ENCODE measurements at places on chromosomes 4 and X. TPM values are rescaled to one million over a fixed set of nuclear protein-coding genes. Genes with fewer than 3 reads are reported as not detected.

The CFP gene
- total RNA-seq = 1.8 TPM

The HSFX3 gene
- total RNA-seq = 0.49 TPM

The ARX gene
- not detected for total RNA-seq

The OTUD4 gene
- 40.3 TPM for total RNA-seq

GRCh38 chr4:151163855-151164254, 64.4 kb downstream of the RPS3A start:
- DNase-seq = no peak
- no peaks in the 10 kb centered on the region for H3K27me3 ChIP-seq
- H3K36me3 ChIP-seq = peaks cover 6% of the 10 kb centered on the region
- H3K27ac ChIP-seq = no peak overlapping the region
- no peak overlapping the region for H3K4me3 ChIP-seq
- no peaks in the 10 kb centered on the region for H3K4me1 ChIP-seq

GRCh38 chr4:48570646-48571220, 80.7 kb downstream of the ZAR1 start:
- no peaks in the 10 kb centered on the region for H3K4me1 ChIP-seq
- DNase-seq = no peak
- no peak overlapping the region for H3K4me3 ChIP-seq
- H3K36me3 ChIP-seq = peaks cover 4% of the 10 kb centered on the region
- no peak overlapping the region for H3K27ac ChIP-seq

- peaks cover 32% of the 10 kb centered on the region for H3K4me1 ChIP-seq
- no peaks in the 10 kb centered on the region for H3K27me3 ChIP-seq
- peak overlapping the region; percentile 27 for H3K4me3 ChIP-seq
- no peak for DNase-seq
Measured at GRCh38 chr4:94208266-94208665, 601 bp downstream of the SMARCAD1 start.

GRCh38 chrX:46500054-46500453, 45.2 kb downstream of the ZNF674 start:
- H3K27me3 ChIP-seq = no peaks in the 10 kb centered on the region
- no peak for DNase-seq
- no peak overlapping the region for H3K4me3 ChIP-seq

GRCh38 chr4:37522996-37523395, 163.2 kb downstream of the RELL1 start:
- DNase-seq = no peak
- no peak overlapping the region for H3K27ac ChIP-seq
- no peaks in the 10 kb centered on the region for H3K27me3 ChIP-seq
- H3K36me3 ChIP-seq = no peaks in the 10 kb centered on the region

DNA sequence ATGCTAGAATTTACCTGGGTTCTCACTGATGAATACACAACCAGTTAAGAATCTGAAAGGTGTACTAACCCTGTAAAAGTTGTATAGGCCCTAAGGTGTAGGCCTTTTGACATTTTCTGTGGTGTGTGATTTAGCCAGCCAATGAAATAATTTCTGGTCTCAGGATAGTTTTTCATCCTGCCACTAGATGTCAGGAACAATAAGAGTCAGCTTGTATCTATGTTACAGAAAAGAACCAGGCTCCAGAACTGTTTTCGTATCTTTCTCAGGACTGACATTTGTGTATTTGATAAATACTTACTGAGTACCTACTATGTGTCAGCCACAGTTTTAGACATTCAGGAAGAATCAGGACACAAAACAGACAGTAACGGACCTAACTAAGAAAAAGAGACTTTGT, 673.6 kb upstream of the TENM3 start:
- no peaks in the 10 kb centered on the region for H3K27me3 ChIP-seq
- no peaks in the 10 kb centered on the region for H3K4me1 ChIP-seq
- H3K36me3 ChIP-seq = no peaks in the 10 kb centered on the region

DNA sequence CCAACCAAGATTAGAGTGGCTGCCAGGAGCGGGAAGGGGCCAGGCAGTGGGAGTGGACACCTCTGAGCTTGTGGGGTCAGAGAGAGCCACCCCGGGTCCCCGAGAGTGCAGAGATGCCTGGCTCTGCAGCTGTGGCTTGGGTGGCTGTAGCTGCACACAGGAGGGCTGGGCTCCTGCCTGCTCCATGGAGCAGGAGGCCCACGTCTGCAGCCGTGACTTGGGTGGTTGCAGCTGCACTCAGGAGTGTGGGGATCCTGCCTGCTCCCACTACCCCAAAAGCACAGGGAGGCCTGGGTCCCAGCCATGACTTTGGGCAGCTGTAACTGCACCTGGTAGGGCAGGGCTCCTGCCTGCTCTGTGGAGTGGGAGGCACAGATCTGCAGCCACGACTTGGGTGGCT, 28.7 kb upstream of the DIPK2B start:
- H3K4me1 ChIP-seq = no peaks in the 10 kb centered on the region
- H3K27ac ChIP-seq = no peak overlapping the region

GRCh38 chrX:63656871-63657580, 128.0 kb downstream of the ARHGEF9 start:
- no peaks in the 10 kb centered on the region for H3K27me3 ChIP-seq
- no peak overlapping the region for H3K4me3 ChIP-seq
- peaks cover 20% of the 10 kb centered on the region for H3K36me3 ChIP-seq
- H3K4me1 ChIP-seq = peaks cover 6% of the 10 kb centered on the region

- no peak for DNase-seq
- no peak overlapping the region for H3K27ac ChIP-seq
- no peaks in the 10 kb centered on the region for H3K27me3 ChIP-seq
- H3K4me3 ChIP-seq = no peak overlapping the region
Measured at GRCh38 chrX:23660766-23661132, 6.5 kb upstream of the PRDX4 start.

DNA sequence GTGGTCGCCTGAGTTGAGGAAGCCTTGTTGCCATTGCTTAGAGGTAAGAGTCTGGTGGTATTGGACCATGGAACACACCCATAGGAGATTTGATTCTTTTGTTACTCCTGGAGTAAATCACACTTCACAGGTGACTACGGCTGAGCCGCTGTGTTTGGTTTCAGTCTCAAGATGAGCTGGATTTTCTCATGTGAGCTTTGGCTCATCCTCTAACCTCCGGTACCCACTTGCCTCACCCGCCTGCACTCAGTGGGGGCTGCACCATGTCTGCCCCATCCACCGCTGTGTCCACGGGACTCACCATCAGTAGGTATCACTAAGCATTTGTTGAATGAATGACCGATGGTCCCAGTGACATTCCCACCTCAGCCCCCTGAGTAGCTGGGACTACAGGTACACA, 52.7 kb downstream of the HTT-AS start:
- H3K4me1 ChIP-seq = no peaks in the 10 kb centered on the region
- H3K36me3 ChIP-seq = no peaks in the 10 kb centered on the region
- DNase-seq = no peak
- H3K27me3 ChIP-seq = no peaks in the 10 kb centered on the region
- H3K4me3 ChIP-seq = no peak overlapping the region
- no peak overlapping the region for H3K27ac ChIP-seq

DNA sequence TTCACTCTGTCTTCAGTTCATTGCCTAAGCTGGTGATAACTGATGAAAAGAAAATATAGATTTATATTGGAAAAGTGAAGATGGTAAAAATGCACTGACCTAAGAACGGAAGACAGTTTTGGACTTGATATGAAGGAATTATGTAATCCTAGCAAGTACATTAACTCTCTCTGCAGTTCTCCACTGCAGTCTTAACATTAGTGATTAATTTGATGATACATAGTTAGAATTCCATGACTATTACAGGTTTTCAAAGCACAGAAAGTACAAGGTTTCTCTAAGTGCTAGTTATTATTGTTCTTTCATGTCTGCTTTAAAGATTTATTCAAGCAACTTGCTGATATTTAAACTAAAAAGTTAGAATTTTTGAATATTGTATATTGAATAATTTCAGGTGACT, 1591.7 kb upstream of the ADGRL3 start:
- no peak overlapping the region for H3K27ac ChIP-seq
- H3K4me3 ChIP-seq = no peak overlapping the region
- no peaks in the 10 kb centered on the region for H3K4me1 ChIP-seq
- no peaks in the 10 kb centered on the region for H3K36me3 ChIP-seq

Data from heart left ventricle (tissue), 16 donors.